DMS 273 treated with DMSO at 0.1 percent for 48 hours (cell line): ENCODE measurements at places on chromosomes 1 and 21.

DNA sequence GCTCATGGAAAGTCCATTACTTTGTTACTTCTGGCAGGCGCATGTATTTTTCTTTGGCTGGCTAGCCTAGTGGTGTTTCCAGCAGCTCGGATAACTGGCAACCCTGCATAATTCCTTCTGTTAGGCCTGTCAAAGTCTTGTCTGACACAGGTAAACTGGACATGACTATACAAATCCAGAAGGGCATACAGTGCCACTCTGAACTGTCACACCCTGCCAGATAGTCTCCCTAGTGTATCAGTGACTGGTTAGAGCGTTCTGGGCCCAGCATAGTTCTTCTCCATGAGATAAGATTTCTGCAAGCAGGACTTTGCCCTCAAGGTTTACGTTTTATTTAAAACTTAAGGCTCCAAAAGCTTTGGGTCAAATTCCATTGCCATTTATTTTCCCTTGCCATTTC is 177.7 kb upstream of the GORAB start:
- DNase-seq: no peak

GRCh38 chr1:63983391-63984256 is 209.8 kb downstream of the ROR1 start:
- no peak for DNase-seq

DNA sequence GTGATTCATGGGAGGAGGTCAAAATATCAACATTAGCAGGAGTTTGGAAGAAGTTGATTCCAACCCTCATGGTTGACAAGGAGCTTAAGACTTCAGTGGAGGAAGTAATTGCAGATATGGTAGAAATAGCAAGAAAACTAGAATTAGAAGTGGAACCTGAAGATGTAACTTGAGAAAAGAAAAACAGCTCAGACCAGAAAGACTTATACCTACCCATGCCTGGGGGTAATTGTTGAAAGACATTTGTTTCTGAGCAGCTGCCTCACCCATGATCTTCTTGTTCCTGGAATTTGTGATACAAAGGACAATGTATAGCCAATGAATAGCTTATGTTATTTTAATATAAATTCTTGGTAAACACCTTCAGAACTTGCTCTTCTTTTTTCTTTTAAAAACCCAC is 128.6 kb downstream of the LRIG2 start:
- DNase-seq: no peak

DNA sequence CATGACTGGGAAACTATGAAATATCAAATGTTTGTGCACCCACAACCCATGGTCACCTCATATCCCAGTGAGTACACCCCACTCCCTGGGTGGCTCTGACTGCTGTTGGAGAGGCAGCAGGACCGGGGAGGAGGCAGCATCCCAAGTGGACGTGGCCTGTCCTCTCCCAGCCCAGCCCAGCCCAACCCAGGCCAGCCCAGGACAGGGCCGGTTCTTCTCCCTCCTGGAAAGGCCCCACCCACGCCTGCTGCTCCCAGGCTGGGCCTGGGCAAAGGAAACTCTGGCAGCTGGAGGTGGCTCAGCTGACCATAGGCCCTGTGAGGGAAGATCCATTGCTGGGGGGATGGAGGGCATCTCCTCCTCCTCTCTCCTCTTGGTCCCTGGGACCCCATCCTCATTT is 19.1 kb downstream of the MATN1 start:
- DNase-seq: no peak

- no peak for DNase-seq
These were observed 56.7 kb downstream of the GADD45A start for GRCh38 chr1:67741736-67742135.

GRCh38 chr1:181152892-181153633 is 64.6 kb downstream of the IER5 start:
- DNase-seq: peak; percentile 87

DNA sequence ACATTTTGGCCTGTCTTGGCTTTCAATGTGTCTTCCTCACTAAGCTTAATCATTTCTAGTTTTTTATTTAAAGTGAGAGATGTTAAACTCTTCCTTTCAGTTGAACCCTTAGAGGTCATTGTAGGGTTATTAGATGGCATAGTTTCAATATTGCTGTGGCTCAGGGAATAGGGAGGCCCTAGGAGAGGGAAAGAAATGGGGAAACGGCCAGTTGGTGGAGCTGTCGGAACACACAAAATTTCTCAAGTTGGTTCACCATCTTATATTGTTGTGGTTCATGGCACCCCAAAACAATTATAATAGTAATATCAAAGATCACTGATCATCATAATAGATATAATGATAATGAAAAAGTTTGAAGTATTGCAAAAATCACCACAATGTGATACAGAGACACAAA is 31.4 kb upstream of the KAZN start:
- DNase-seq: no peak

- no peak for DNase-seq
These were observed 1.6 kb downstream of the TP53BP2 start for GRCh38 chr1:223843934-223844786.

GRCh38 chr1:14926818-14927575 is 226.6 kb upstream of the TMEM51 start:
- no peak for DNase-seq

- DNase-seq: peak; percentile 58
These were observed 3.3 kb downstream of the B3GALT2 start for GRCh38 chr1:193183019-193183627.

GRCh38 chr21:33185852-33186251 is 43.9 kb upstream of the IFNAR2 start:
- DNase-seq: no peak

- DNase-seq: no peak
These were observed 23.2 kb downstream of the TRIT1 start for GRCh38 chr1:39859859-39860812.

DNA sequence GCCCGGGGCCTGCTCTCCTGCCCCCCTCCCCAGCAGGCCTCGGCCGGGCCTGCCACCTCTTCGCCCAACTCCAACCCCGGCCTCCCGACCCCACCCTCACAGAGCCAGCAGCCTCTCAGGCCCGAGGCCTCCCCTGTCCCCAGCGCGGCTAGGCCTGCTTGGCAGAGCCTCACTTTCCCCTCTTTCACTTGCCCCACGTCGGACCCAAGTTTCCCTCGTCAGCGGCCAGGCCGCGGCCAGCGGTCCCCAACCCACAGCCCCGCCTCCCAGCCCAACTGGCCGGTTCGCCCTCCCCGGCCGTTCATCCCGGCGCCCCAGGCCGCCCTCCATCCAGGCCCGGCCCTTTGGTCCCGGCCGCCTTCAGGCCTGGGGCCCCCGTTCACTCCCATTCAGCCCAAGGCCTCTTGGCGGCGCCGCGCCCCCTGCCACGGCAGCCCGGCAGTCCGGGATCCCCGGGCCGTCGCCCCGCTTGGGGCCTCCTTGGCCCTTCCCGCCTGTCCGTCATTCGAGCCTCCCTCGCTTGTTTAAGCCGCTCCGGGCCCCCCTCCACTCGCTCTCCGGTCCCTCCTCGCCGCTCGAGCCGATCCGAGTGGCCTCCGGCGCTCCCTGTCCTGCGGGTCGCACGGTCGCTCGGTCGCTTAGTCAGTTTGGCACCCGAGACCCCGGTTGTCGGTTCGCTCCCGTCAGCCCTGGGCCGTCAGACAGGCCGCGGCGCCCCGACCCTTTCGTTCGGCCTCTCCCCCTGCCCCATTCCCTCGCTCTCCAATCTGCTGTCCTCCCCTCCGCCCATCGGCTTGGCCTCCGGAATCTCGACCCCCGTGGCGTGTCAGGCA is 1.4 kb downstream of the LRRC41 start:
- DNase-seq: no peak

- DNase-seq: no peak
These were observed 114.9 kb upstream of the SERTAD4 start for GRCh38 chr1:210117681-210118170.

GRCh38 chr1:86542631-86543030 is 4.2 kb upstream of the CLCA4 start:
- no peak for DNase-seq

- DNase-seq: no peak
These were observed 30.1 kb downstream of the RHEX start for GRCh38 chr1:206082831-206083695.

GRCh38 chr1:198205016-198205684 is 48.4 kb downstream of the NEK7 start:
- DNase-seq: no peak

DNA sequence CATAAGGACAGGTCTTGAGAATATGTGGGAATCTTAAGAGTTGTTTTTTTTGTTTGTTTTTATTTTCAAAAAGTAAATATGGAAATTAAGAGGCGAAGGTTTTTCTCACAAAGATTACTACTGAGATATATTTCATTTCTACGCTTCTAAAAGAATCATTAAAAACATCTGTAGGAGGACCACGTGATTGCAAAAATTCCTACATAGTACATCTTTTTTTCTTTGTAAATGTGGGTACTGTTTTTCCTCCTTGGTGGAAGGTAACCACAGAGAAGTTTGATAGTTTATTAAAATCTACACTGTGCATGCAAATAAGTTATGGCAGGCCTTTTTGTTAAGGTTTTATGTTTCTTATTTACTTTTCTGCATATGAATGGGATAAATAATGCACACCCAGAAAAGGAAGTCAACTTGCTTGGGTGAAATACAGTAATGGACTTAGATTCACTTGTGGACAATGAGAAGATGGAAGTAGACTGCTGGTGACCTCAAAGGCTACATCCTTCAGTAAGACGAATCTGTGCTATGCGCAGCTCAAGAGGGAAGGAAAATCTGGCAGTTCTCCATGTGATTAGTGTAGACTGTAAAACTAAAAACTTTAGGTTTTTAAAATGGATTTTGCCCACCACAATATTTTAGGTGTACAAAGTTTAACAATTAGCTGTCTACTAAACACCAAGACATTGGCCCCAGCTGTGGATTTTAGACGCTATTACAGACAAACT is 2.0 kb downstream of the AK5 start:
- no peak for DNase-seq
